ENCODE measurements at places on chromosomes 11 and 22.

DNA sequence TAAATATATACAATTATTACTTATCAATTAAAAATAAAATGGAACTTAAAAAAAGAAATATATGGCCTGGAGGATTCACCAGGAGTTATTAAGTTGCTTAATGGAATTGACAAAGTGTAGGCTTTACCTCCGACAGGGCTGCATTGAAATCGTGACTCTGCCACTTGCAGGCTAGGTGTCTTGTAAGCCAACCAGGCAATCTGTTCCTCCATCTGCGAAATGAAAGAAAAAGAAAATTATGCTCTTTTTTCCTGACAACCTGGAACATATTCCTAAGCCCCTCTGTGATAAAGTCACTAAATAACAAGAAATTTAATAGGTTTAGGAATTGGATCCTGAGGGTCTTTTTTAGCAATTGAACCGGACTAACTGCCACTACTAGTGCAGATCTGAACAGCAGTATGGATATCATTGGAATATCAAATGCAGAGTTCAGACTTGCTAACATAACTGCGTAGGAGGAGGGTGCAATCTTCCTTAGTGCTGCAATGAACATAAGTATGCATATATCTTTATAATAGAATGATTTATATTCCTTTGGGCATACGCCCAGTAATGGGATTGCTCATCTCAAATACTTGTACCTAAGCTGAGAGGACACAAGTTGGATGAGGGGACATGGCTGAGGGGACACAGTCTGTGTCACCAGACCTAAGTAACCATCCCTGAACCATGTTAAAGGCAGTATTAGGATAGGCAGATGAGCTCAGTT, 42.5 kb upstream of the CEP126 start:
- no peak for DNase-seq

DNA sequence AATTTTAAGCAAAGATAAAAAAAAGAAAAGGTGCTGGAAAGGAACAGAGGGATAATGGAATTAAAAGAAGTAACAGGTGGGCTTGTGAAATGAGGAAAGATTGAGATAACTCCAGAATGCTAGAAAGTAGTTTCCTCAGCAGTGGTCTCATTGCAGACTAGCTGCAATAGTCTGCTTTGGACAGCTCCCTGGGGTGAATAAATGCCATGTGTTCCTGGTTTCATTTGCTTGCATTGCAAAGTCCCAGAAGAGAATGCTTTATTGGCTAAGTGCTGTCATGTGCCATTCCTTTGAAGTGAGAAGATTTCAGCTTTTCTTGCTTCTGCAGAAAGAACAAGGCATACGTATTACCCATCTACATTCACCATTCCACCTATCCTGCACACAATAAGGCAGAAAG, 478.8 kb upstream of the RAG2 start:
- no peak for DNase-seq

GRCh38 chr11:85652786-85653447, 5.2 kb downstream of the TMEM126A start:
- no peak for DNase-seq

DNA sequence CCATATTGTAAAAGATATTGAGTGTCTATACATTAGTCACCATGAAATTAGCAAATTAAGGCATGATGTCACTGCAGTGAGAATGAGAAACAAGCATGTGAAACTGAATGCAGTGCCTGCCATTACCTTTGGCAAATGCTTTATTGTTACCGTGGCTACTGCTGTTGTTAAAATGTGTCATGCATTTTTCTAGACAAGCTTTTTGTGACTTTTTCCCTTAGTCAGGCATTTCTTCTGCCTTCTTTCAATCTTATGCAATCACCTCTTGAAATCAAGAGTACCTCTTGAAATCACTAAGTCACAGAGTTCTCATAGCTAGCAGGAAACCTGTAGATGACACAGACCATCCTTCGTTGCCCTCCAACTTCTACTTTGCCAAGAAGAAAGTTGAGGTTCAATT, 461.7 kb upstream of the TENM4 start:
- DNase-seq, result no peak

GRCh38 chr11:119094816-119095065, 6.9 kb downstream of the DPAGT1 start:
- no peak for DNase-seq

DNA sequence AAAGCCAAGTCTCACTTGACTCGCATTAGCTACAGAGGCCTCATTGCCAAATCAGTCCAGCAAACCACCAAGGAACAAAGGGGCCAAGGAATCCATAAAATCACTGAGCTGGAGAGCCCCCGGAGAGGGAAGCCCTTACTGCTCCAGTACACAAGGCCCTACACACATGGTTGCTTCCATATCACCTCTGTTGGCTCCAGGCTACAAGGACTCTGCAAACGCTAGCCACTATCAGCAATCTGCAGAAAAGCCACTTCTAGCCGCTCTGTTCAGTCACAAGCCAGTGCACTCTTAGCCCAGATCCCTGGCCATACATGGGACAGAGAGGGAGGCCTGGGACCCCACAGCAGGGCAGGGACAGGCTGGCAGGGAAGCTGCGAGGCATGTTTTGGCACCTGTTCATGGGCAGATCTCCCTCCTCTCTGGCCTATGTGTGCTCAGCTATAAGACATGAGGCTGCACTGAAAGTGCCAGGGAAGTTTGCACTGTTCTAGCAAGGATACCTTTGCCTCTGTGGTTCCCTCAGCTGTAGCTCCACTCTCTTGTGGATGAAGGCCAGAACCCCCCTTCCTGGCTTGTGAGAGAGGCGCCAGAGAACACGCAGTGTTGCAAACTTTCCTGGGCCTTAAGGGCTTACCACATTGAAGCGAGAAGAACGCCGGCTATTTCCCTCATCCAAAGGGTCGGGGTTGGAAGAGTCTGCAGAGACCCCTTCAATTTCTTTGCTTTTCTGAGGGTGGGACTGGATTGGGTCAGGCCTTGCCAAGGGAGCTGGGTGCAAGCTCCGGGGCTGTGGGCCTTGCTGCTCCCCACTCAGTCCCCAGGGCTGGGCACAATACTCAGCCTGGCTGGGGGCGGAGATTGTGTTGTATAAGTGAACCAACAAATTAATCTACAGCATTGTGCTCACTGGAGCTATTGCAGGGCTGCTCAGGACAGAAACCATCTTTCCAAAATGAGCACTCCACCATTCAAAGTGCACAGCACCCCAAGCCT, 108.7 kb upstream of the PITPNB start:
- DNase-seq, result no peak

DNA sequence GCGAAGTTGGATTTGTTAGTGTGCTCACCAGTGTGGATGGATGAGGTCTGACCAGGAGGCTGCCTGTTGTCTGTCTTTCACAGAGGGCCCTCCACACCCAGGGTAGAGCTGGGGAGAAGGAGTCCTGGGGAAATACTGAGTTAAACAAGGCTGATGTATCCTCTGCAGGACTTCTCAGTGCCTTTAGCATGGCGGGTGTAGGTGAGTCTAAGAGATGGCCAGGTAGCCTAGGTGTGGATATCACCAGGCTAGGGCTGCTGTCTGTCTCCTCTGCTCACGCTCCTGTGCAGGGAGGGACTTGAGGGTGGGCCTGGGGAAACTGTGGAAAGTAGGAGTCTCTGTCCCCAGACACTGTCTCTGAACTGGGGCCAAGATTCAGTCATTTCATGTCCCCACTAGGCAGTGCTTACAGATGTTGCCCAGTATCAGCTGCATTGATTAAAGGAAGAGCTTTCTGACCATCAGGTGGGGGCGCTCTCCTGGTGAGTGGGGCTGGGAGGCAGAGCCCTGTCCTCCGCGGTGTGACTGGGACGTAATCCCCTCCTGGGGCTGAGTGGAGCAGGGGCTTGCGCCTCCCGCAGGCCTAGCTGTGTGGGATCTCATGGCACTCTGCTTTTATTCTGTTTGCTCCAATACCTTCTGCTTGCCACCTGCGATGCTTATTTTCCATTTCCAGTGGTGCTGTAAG, 35.5 kb upstream of the CCDC188 start:
- no peak for DNase-seq

GRCh38 chr11:107683807-107684206, 28.0 kb downstream of the SLN start:
- no peak for DNase-seq

GRCh38 chr11:129225190-129225589, 33.1 kb upstream of the ARHGAP32 start:
- no peak for DNase-seq

GRCh38 chr11:32849761-32850160, 20.0 kb downstream of the PRRG4 start:
- DNase-seq, result no peak

- DNase-seq, result no peak
Measured at GRCh38 chr11:102158164-102158735, 48.0 kb downstream of the YAP1 start.

DNA sequence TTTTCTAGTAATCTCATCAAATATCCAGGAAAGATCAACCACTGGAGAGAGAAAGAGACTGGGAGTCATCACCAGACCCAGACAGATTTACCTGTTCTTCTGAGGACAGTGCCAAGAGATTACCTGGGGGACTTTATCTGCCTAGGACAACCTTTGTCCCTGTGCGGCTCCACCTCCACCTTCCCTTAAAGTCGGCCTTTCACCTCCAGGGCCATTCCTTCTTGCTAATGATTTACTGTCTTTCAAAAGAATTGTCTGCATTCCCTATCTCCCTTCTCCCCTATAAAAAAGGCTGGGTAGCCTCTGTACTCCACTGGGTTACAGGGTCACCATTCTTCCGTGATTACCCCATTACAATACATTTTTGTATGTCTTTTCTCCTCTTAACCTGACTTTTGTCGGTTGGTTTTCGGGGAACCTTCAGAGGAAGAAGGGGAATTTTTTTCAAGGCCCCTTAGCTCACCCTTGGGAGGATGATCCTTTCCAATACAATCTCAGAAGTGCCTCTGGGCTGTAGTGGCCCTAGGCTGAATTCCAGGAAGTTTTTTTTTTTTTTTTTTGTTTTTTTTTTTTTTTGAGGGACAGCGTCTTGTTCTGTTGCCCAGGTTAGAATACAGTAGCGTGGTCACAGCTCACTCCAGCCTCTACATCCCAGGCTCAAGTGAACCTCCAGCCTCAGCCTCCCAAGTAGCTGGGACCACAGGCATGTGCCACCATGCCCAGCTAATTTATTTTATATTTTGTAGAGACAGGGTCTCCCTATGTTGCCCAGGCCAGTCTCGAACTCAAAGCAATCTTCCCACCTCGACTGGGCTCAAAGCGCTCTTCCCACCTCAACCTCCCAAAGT, 1.5 kb upstream of the HMOX1 start:
- DNase-seq, result no peak

DNA sequence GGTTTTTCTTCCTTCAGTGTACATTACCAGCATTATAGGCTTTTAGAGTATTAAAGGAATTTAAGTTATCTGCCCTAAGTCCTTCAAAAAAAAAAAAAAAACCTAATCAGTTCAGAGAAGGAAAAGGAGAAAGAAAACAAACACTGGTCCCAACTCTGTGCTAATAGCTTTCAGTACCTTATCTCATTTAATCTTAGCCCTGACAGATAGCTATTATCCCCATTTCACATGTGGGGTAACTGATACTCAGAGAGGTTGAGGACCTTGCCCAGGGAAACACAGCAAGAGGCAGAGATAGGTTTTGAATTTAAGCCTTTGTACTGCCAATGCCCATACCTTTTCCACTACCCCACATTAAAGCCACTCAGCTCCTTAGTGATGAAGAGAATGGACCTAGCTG, 43.4 kb downstream of the FAT3 start:
- no peak for DNase-seq

GRCh38 chr22:41237707-41238569, 2.8 kb downstream of the CHADL start:
- DNase-seq, result peak; percentile 66

DNA sequence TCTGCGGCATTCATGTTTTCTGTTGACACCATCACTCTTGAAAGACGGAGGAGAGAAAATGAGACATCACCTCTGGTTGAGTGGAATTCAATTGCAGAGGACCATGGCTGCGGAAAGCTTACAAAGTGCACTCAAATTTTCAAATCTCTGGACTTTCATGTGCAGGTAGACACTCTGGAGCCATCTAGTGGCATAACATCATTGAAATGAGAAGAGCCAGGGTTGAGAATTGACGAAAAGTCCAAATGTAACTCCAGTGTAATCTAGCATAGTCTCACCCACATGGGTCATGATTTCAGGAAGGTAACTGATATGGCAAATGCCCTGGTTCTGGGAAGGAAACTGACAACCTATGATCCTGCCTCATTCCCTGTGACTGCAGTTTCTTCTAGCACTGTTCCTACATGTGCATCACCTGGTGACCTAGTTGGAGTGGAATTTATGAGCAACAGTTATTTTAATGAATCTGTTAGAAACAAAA, 687.8 kb downstream of the KCNA4 start:
- DNase-seq, result no peak

DNA sequence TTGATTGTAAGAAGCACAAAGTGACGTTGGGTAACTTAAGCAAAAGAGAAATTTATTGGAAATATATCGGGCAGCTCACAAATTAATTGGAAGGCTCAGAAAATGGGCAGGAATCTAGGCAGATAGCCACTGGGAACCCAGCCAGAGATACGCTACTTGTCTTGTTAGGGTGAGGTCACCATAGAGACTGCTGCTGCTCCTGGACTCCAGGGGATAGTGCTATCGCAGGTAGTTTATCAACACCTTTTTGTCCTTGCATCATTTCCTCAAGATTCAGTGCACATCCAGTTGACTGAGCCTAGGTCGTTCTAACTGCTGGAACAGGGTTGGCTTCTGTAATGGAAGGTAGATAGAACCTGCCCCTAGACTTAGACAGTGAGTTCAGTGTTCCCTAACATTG, 19.6 kb downstream of the AMOTL1 start:
- no peak for DNase-seq

GRCh38 chr22:30992565-30992964, 23.5 kb downstream of the TUG1 start:
- no peak for DNase-seq

- no peak for DNase-seq
Measured at GRCh38 chr11:19589567-19590260, 122.9 kb upstream of the NAV2 start.

GRCh38 chr22:32643246-32643645, 158.3 kb upstream of the TIMP3 start:
- DNase-seq, result no peak

GRCh38 chr11:117898059-117898458, 21.6 kb upstream of the FXYD6 start:
- DNase-seq, result no peak

DNA sequence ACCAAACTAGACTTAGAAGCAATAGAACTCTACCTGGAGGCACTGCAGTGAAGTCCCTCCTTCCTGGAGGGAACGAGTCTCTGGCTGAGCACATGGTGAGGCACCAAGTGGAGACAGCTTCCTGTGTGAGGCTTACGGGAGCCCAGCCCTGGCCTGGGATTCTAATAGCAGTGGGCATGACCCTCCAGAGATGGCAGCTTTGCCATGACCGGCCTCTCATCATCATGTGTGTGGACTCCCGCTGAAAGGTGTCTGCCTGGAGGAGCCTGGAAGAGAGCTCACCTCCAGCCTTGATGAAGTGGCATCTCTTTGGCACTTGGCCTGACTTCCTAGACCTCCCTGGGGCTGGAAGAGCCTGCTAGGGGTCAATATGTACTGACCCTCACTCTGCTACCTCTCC, 8.0 kb downstream of the DGAT2 start:
- no peak for DNase-seq

GRCh38 chr11:83655976-83656375, 369.8 kb upstream of the CCDC90B start:
- DNase-seq, result no peak
